ENCODE measurements at places on chromosomes 7 and 10.
A peak's percentile ranks its signal among the peaks of the same experiment; 100 is the strongest.

DNA sequence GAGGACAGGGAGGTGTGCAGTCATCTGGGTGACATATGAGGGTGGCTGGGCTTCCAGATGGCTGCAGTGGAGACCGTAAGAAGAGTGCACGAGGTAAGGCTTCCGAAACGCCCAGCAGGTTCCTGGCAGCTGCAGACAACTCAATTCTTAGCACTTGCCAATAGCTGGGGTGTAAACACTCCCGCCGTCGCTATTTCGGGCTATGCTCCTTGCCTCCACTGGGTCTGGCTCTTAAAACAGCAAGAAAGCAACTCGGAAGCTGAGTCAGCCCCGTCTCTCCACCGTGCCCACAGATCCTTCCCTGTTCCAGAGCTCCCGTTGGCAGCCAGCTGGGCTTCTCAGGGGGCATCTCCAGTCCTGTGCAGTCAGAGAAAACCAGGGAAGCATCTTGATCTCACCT is 6.1 kb upstream of the PDGFA start:
- no peak for DNase-seq

DNA sequence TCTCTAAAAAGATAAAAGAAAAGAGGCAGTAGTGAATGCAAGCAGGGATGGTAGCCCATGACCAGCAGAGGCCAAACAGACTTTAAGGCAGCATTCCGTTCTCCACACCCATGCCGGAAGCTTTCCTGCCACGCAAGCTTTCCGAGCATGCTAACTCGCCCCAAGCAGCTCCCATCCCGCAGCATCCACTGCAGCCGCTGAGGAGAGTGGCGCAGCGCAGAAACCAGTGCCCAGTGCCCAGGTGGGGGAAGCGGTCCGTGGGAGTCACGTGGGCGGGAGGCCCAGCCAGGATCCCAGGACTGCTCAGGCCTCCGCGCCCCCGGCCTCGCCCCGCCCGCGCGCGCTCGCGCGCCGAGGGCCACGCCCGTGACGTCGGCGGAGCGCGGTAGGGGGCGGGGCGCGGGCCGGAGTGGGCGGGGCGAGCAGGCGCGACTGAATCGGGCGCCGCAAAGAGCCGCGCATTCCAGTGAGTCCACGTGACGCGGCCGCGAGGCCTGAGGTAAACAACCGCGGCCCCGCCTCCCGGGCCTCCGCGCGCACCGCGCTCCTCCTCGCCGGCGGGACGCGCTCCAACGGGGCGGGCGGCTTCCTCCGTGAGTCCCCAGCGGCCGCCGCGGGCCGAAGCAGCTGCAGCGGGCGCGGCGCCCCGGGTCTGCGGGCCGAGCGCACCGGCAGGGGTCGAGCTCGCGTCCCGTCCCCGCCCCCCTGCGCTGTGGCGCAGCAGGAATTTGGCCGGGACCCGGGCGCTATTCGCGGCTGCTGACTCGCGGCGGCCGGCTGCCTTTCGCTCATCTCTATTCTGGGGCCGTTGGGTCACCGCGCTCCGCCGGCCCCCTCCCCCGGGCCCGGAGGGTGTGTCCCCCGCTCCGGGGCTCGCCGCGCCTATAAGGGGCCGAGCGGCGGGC is at the start of gene OTUD1:
Gene OTUD1 (plus strand): TSS at position 529 of the 905 bp plus-strand sequence. CDS start 383 bp downstream, outside the sequence.
- peak; percentile 87 for DNase-seq

DNA sequence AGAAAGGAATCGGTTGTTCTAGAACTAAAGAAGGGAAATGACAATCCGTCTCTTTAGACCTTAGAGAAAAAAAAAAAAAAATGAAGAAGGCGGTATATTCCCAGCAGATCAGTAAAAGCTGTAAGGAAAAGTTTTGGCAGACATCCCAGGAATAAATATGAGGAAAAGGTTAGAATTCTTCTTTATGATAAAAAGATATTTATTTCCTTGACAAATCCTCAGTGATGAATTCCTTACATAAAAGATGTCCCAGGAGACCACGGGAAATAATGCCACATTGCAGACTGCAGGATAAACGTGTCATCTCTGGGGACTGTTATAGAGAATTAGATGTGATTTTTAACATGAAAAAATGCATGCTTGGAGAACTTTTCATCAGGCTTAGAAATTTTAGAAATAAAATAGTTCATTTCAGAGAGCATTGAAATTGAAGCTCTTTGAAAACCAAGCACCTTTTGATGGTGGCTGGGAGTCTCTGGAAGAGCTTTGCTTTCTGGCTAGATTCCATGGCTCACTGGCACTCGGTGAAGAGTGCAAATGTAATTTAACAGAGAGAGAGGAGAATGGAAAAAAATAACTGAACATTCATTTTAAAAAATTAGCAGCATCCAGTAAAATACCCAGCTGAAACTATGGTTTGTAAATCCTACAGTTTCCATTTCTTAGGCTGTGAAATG is 98.2 kb downstream of the PRPF18 start:
- no peak for DNase-seq

- DNase-seq, result no peak
Measured at GRCh38 chr10:60704471-60704870, 73.8 kb upstream of the CDK1 start.

GRCh38 chr10:78557433-78557925 is 511.3 kb upstream of the ZMIZ1 start:
- no peak for DNase-seq

DNA sequence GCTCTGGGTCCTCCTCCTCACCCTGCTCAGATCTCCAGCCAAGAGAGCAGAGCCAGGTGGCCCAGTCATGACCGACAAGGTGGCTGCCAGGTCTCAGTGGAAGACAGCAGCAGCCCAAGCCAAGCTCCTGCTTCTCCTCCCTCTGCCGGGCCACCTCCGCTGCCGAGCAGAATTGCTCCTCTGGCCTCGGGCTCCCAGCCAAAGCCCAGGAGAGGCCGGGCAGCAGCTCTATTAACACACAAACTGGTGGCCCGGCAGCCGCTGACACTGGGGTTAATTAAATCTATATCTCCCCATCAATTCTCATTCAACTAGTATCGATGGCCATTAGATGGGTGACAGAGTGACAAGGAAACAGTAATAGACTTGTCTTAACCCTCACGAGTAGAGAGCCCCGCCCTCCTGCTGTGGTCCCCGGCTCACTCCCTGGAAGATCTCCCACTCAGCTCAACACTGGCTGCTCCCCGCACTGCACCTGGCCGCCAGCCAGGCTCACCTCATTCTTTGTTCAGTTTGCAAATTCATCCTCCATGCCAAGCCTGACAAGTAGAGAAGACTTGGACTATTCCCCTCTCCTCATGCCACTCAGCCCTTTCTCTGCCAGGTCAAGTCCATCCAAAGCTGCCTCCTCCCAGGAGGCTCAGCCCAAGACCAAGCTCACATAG is 74.1 kb upstream of the UNC5B start:
- no peak for DNase-seq

DNA sequence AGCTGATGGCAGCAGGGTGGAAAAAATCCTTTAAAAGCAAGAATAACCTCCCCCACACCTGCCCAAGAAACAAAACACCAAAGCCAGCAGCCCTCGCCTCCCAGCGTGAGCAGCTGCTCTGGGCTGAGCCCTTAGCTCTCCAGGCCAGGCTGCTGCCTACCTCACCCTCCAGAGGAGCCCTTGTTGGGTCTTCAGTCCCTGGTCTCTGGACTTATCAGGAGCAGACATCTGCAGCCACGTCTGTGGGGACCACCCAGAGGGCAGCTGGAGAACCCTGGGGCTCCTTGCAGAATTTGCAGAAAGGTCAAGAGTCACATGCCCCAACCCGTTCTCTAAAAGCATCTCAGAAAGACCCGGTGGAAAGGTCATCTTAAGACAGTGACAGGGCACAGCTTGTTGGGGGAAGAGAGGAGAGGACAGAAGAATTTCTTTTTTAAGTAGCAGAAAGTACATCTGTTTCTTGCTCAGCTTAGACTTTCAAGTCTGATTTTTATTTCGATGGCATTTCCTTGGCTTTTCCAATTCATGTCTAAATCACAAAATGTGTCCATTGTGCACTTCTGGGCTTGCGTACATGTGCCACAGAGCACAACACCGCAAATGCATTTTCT is 425.7 kb upstream of the NFE2L3 start:
- DNase-seq, result no peak

DNA sequence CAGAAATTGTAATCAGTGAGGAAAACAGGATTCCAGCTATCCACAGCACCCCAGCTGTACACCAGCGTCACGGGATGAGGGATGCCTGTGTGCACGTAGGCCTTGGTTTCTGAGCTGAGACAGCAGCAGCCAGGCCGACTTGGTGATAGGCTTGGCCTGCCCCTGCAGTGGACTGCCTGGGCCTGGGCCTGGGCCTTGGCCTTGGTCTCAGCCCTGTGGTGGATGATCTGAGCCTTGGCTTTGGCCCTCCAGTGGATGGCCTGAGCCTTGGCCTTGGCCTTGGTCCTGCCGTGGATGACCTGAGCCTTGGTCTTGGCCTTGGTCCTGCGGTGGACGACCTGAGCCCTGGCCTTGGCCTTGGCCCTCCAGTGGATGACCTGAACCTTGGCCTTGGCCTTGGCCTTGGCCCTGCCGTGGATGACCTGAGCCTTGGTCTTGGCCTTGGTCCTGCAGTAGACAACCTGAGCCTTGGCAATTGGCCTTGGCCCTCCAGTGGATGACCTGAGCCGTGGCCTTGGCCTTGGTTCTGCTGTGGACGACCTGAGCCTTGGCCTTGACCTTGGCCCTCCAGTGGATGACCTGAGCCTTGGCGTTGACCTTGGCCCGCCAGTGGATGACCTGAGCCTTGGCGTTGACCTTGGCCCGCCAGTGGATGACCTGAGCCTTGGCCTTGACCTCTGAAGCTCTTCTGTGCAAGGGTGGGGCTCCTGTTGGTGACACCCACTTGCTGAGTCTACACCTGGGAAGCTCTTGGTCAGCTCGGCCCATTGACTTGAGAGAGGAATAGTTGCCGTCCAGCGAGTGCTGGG is 93.8 kb downstream of the CUX1 start:
- no peak for DNase-seq

All from 8988T (cell line).